ENCODE measurements at places on chromosomes 2 and 18.
A peak's percentile ranks its signal among the peaks of the same experiment; 100 is the strongest.

DNA sequence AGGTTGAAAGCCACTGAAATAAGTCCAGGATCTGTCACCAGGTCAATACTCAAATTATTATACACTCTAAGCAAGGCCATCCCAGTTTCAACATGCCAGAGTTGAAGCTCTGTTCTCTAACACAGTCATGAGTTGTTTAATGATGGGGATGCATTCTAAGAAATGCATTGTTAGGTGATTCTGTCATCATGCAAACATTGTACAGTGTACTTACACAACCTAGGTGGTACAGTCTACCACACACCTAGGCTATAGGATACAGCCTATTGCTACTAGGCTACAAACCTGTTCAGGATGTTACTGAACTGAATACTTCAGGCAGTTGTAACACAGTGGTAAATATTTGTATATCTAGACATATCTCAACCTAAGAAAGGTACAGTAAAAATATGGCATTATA, 162.2 kb downstream of the BAZ2B start:
- no peaks in the 10 kb centered on the region for H3K36me3 ChIP-seq
- no peak overlapping the region for H3K4me3 ChIP-seq
- no peaks in the 10 kb centered on the region for H3K27me3 ChIP-seq

DNA sequence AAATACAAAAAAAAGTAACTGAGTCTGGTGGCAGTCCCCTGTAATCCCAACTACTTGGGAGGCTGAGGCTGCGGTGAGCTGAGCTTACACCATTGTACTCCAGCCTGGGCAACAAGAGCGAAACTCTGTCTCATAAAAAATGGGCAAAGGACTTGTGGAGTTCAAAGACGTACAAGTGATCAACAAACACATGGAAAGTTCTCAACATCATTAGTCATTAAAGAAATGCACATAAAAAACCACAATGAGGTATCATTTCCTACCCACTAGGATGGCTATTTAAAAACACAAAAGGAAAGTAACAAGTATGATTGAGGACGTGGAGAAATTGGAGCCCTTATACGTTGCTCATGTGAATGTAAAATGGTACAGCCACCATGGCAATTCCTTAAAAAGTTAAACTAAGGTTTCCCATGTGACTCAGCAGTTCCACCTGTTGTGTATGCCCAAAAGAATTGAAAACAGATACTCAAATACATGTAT, 52.3 kb downstream of the RAB10 start:
- DNase-seq, result no peak
- H3K36me3 ChIP-seq, result no peaks in the 10 kb centered on the region

GRCh38 chr2:69200107-69200520, 186.9 kb downstream of the GFPT1 start:
- no peaks in the 10 kb centered on the region for H3K27me3 ChIP-seq
- no peaks in the 10 kb centered on the region for H3K4me1 ChIP-seq
- H3K27ac ChIP-seq, result peak overlapping the region; percentile 49
- no peak overlapping the region for H3K4me3 ChIP-seq

- H3K27ac ChIP-seq, result no peak overlapping the region
- DNase-seq, result no peak
- no peak overlapping the region for H3K4me3 ChIP-seq
- H3K36me3 ChIP-seq, result no peaks in the 10 kb centered on the region
Observed at GRCh38 chr2:101947374-101947773, 44.4 kb upstream of the IL1R2 start.

GRCh38 chr2:101004620-101005325, 2.7 kb downstream of the RPL31 start:
- H3K4me1 ChIP-seq, result no peaks in the 10 kb centered on the region
- H3K27ac ChIP-seq, result no peak overlapping the region
- DNase-seq, result no peak
- H3K36me3 ChIP-seq, result peaks cover 35% of the 10 kb centered on the region
- H3K27me3 ChIP-seq, result no peaks in the 10 kb centered on the region

GRCh38 chr2:40591774-40592173, 139.9 kb upstream of the SLC8A1 start:
- H3K27ac ChIP-seq, result no peak overlapping the region
- no peak overlapping the region for H3K4me3 ChIP-seq
- no peaks in the 10 kb centered on the region for H3K36me3 ChIP-seq
- no peaks in the 10 kb centered on the region for H3K27me3 ChIP-seq

DNA sequence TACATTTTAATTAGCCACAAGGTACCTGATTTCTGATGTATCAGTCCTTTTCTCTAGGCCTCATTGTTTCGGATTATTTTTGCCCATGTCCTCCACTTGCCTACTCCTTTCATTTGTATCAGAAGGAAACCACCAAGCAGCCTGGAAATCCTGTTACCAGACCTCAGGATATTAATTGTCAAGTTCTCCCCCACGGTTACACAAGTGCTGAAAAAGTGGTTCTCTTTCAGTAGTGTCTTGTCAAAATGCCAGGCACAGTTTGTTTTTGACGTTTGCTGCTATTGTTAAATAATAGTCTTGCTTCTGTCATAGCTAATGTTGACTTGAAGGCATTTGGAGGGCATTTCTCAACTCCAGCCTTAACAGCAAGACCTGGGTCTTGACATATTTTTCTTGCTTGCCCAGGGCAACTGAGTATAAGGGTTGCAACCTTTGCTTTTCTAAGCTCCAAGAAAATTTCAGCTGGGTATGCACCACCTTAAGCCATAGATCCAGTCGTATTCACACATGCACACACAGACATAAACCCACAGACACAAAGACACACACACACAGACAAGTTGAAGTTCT, 31.0 kb downstream of the INSIG2 start:
- no peak for DNase-seq
- H3K4me1 ChIP-seq, result peaks cover 18% of the 10 kb centered on the region
- H3K4me3 ChIP-seq, result no peak overlapping the region
- no peak overlapping the region for H3K27ac ChIP-seq
- no peaks in the 10 kb centered on the region for H3K36me3 ChIP-seq

- no peaks in the 10 kb centered on the region for H3K36me3 ChIP-seq
- H3K4me3 ChIP-seq, result peak overlapping the region; percentile 68
- DNase-seq, result no peak
- H3K4me1 ChIP-seq, result peaks cover 6% of the 10 kb centered on the region
- peak overlapping the region; percentile 97 for H3K27ac ChIP-seq
- H3K27me3 ChIP-seq, result no peaks in the 10 kb centered on the region
Observed at GRCh38 chr2:234496055-234496834, 636 bp downstream of the ARL4C start.

- H3K27me3 ChIP-seq, result no peaks in the 10 kb centered on the region
- DNase-seq, result no peak
- no peak overlapping the region for H3K27ac ChIP-seq
Observed at GRCh38 chr2:186060744-186061440, 322.3 kb downstream of the FSIP2 start.

DNA sequence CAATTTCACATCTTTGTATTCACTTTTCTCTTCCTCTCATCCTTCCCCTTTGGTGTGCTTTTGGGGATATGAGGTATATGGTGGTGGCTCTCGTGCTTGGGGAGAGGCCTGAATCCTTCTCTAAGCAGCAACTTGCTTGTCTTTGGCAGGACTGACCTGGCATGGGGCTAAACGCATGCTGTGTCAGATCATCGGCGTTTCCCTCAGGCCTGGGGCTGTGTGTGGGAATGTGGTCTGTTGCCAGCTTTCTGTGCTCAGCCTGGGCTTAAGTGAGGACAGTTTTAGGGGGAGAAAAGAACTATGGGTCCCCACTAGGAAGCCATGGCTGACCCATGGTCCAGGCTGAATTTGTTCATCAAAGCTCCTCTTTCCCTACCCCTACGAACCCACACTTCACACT, 60.7 kb downstream of the TET3 start:
- H3K27ac ChIP-seq, result peak overlapping the region; percentile 30
- no peak for DNase-seq
- no peak overlapping the region for H3K4me3 ChIP-seq

DNA sequence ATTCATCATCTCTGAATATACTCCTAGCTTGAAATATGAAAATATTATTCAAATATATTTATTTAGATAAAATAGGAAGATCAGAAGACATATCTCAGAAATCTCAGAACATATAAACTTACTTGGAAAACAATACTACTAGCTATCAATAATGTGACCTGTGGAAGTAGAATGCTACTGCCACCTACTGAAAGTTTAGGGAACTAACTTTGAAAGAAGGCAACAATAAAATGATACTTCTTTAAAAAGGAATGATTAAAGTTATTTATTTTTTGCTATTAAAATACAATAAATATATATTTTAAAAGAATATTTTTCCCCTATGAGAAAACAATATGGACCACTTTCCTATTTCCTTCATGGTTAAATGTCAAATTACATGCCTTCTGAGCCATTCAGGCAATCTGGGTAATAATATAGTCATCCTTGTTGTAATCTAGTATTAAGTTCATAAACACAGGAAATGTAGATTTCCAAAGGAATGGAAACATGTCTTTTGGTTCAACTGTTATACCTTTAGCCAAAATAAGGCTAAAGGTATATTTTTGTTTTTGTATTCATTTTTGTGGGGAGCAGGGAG, 26.0 kb downstream of the ACADL start:
- no peak overlapping the region for H3K27ac ChIP-seq
- H3K36me3 ChIP-seq, result no peaks in the 10 kb centered on the region
- H3K27me3 ChIP-seq, result peaks cover 5% of the 10 kb centered on the region
- H3K4me1 ChIP-seq, result no peaks in the 10 kb centered on the region

GRCh38 chr2:85238607-85239006, 89.2 kb downstream of the TGOLN2 start:
- no peaks in the 10 kb centered on the region for H3K36me3 ChIP-seq
- H3K27me3 ChIP-seq, result no peaks in the 10 kb centered on the region
- peak overlapping the region; percentile 50 for H3K4me3 ChIP-seq
- peak overlapping the region; percentile 45 for H3K27ac ChIP-seq

DNA sequence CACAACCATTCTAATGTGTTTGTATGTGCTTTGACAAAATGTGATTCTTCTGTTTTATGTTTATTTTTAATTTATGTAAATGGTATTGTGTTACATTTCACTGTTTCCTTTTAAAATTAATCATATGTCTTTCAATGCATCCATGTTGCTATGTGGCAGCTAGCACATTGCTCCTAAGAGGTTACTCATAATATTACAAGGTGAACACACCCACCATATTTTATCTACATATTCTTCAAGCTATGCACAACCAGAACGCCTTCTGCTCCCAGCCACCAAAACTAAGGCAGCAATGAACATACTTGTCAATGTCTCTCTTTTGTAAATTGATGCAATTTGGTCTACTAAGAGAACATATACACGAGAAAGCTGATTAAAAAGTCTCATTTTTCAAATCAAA, 160.6 kb upstream of the OSR1 start:
- H3K27me3 ChIP-seq, result no peaks in the 10 kb centered on the region

DNA sequence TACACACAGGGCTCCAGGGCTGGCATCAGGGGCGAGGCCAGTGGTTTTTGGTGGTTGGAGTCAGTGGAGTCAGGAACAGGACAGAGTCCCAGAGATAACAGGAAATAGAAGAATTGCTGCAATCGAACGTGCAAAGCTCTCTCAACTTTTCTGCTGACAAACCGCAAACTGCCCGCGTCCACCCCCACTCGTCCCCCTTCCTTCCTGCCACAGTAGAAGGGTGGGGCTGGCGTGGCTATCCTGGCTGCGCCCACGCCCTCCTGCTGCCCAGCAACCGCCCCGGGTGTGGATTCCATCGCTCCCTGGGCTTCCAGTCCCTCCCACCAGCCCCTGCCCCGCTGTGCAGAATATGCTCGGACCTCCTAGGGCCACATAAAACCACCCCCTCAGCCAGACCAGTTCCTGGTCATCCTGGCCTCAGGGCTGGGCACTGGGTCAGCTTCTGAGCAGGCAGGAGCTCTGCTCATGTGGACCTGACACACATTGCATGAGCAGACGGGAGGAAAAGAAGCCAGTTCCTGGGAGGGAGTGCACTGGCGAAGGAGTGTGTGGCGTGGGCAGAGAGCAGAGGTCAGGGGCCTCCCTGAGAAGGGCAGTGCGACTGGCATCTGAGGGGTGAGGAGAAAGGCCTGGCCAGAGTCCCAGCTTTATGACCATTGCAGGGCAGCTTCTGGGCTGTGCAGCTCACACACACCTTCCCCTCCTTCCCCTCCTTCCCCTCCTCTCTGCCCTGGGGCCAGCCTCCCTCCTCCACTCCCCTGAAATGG, 85.4 kb upstream of the ATG16L1 start:
- H3K4me3 ChIP-seq, result no peak overlapping the region
- no peaks in the 10 kb centered on the region for H3K36me3 ChIP-seq
- DNase-seq, result no peak
- no peaks in the 10 kb centered on the region for H3K4me1 ChIP-seq

GRCh38 chr2:113251118-113251517, 27.6 kb downstream of the PAX8 start:
- peaks cover 9% of the 10 kb centered on the region for H3K4me1 ChIP-seq
- no peaks in the 10 kb centered on the region for H3K27me3 ChIP-seq
- no peak overlapping the region for H3K4me3 ChIP-seq
- H3K27ac ChIP-seq, result no peak overlapping the region

GRCh38 chr2:47346-47725, 1.0 kb upstream of the FAM110C start:
- H3K27ac ChIP-seq, result peak overlapping the region; percentile 99
- H3K36me3 ChIP-seq, result no peaks in the 10 kb centered on the region
- H3K4me3 ChIP-seq, result peak overlapping the region; percentile 72
- no peak for DNase-seq
- peaks cover 6% of the 10 kb centered on the region for H3K4me1 ChIP-seq

DNA sequence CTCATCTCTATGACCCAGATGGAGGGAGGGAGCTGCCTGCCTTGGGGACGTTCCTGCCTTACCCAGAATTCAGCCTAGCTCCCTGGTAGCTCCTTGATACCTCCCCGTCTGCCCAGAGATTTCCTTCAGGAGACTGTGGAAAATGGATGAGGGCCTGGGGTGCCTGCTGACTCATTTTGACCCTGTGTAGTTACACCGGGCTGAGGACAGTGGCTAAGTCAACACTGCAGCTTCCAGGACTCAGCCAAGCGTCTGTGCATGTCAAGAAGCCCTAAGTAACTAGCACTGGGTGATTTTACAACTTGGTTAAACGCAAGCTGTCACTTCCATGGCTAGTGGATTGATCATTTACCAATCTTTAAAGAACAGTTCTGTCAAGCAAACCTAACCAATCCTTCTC, 23.3 kb upstream of the EPAS1 start:
- H3K27ac ChIP-seq, result no peak overlapping the region
- H3K4me1 ChIP-seq, result peaks cover 13% of the 10 kb centered on the region
- no peaks in the 10 kb centered on the region for H3K36me3 ChIP-seq
- H3K4me3 ChIP-seq, result no peak overlapping the region
- no peak for DNase-seq

DNA sequence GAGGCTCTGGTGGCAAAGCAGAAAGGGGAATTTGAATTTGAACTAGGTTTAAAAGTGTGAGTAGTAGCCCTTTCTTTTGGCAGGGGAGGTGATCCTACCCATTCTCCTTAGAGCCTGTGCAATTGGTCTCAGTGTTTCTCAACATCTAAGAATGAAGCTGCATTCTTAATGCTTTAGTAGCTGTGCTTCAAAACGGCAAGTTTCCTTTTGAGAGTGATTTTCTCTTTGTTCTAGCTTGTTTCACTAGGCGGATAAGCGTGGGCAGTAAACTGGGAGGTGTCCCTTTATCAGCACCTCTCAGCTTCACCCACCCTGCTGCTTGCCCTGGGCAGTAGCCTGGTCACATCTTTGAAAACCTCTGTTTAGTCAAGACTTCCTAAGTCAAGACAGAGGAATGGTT, 6.7 kb downstream of the CRIM1 start:
- no peak overlapping the region for H3K4me3 ChIP-seq
- no peaks in the 10 kb centered on the region for H3K27me3 ChIP-seq
